CD4-positive, alpha-beta T cell treated with Interleukin-15 for 4 hours (primary cell): ENCODE measurements at places on chromosomes 1 and 21.

GRCh38 chr1:228039986-228040385 is 33.2 kb downstream of the WNT3A start:
- DNase-seq, result no peak

DNA sequence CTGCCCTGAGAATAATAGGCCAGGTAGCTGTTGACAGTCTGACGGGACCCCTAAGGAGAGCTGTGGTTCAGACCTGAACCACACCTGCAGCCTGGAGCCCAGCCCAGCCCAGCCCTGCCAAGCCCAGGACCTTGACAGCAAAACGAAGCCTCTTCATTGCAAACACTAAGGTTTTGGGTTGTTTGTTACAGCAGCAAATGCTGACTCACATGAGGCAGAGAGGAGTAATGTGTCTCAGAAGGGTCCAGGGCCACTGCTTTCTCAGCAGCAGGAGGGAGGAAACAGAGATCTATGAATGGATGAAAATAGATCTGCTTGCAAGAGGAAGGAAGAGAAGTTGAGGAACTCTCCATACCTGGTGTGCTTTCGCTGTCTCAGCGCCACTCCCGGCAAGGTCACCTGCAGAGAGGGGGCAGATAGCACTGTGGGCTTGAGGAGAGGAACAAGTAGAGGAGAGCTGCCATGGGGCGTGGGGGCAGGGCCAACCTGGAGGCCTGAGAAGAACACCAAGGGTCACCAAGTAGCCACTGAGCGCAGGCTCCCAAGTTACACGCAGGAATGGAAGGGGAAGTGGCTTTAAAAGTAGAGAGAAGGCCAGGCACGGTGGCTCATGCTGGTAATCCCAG is 127.2 kb downstream of the ZNF281 start:
- no peak for DNase-seq

DNA sequence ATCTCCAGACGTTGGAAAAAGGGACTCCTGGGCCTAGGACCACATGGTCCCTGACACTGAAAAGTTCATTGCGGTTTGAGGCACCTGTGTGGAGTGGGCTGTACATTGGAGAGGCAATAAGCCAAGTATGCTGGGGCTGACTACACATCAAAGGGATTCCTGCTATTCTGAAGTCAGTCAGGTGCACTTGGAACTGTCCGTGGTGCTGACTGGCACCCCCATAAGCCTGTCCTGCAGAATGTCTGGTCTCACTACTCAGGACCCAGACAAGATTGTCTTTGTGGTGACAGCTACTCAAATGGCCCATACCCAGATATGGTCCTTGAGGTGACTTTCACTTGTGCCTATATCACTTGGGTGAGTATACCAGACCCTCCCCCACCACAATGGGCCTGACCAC is 150.6 kb downstream of the RWDD3 start:
- no peak for DNase-seq

DNA sequence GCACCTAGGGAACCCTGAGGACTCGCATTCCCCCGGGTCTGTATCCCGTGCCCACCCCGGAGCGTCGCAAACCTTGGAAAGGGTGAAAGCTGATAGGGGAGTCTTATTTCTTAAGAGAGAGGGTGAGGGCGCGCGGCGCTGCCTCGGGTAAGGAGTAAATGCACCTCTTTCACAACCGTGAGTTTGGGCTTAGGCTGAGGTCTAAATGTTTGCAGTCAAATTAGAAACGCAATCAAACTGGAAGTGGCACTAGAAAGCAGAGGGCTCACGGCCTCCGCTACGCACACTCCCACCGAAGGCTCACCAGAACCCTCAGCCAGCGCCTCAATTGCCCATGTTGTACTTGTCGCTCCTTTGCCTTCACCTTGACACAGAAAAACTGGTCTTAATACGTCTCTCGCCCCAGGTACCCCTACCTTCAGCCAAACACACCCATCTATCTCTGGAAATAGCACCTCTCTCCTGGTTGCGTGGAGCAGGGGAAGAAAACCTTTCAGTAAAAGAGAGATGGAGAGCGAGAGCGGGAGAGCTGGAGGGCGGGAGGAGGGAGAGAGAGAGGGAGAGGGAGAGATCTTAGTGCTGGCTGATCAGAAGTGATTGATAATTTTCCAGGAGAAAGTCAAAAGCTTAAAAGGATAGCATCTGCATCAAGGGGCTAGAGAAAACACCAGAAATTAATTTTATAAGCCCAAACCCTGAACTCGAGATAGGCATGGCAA is 1.7 kb upstream of the HLX start:
- DNase-seq, result no peak

GRCh38 chr1:172404121-172404520 is 16.4 kb upstream of the C1orf105 start:
- DNase-seq, result no peak

- peak; percentile 43 for DNase-seq
These were observed 7.0 kb upstream of the IGSF21 start for GRCh38 chr1:18100491-18101063.
